ENCODE measurements at places on chromosomes 3 and 15.
A peak's percentile ranks its signal among the peaks of the same experiment; 100 is the strongest.

DNA sequence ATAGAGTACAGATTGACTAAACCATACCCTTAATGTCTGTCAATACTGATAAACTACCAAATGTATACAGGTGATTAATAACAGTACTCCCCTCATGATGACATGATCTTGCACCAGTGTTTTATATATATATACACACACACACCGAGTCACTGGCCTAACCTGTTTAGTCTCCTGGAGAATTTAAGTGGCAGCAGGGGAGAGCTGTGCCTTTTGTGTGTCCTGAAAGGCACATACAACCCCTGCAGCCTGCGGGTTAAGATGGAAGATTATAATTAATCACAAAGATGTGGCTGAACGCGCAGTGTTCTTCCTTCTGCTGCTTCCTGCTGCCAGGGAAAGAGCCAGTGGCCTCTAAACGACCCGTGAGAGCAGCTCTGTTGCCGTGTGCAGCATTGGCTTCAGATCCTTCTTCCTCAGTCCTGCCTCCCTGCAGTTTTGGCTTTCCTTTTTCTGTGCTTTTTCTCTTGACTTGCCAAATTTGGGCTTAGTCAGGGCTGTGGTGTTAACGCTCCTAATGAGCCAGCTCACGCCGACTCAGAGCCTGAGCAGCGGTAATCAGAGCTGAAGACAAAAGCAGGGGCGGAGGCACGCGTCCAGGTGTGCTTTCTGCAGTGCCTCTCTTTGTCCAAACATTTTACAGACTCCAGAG lies 42.5 kb upstream of the UBE3A start:
- DNase-seq, result peak; percentile 71

GRCh38 chr3:21331321-21331720 lies 419.7 kb downstream of the ZNF385D start:
- no peak for DNase-seq

GRCh38 chr15:40252438-40253166 lies 13.7 kb downstream of the PAK6 start:
- no peak for DNase-seq

- no peak for DNase-seq
These were observed at the start of gene MKRN3 for GRCh38 chr15:23565395-23566070. Gene MKRN3, plus strand, starts transcription at chr15:23565674. Its CDS starts 109 bp downstream, at chr15:23565783.

- DNase-seq, result no peak
These were observed 570.5 kb upstream of the CFAP20DC start for GRCh38 chr3:59620325-59620724.

DNA sequence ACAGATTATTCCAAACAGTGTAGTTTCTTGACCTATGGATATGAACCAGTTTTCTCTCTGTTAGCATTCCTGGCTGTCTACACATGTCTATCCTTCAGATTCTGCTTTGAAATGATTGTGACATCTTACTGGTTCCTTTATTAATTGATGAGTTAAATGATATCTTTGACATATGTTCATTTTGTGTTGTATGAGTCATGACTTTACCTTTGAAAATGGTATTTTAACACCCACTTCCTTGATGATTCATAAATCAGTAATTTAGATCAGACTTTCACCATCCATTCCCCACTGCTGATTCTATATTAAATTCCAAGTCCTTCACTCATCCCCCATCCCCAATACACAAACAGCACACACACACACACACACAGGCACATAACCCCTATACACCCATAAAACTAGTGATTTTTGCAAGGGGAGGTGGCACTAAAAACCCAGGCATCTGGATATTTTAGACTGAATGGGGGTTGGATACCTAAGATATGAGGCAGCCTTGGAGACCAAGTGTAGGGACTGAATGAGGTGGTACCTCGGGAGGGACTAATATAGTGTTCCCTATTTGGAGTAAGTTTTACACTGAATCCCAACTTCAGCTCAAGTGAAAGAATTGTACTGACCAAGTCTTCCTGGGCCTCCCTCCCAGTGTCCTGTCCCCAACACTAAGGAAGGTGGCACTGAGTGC lies 9.7 kb downstream of the CCK start:
- no peak for DNase-seq

GRCh38 chr3:124504332-124505059 lies 225.8 kb upstream of the UMPS start:
- DNase-seq, result no peak

DNA sequence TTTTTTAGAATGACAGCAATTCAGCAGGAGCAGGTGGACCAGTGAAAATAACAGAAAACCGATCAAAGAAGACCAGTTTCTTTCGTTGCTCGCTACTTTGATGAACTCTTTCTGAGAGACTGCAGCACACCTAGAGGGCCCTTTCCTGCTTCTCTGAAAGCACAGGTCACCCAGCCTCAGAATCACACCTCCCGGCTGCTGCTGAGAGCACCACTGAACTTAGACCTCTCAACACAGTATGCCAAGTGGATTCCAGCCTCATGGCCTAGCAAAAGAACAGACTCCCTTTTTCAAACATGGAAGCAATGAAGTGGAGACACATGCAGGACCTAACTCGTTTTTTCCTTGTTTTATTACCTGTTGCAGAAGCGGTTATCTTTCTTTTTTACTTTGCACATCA lies 13.9 kb upstream of the APH1B start:
- DNase-seq, result no peak

- no peak for DNase-seq
These were observed 92.4 kb downstream of the CSNK1G1 start for GRCh38 chr15:64263567-64263966.

DNA sequence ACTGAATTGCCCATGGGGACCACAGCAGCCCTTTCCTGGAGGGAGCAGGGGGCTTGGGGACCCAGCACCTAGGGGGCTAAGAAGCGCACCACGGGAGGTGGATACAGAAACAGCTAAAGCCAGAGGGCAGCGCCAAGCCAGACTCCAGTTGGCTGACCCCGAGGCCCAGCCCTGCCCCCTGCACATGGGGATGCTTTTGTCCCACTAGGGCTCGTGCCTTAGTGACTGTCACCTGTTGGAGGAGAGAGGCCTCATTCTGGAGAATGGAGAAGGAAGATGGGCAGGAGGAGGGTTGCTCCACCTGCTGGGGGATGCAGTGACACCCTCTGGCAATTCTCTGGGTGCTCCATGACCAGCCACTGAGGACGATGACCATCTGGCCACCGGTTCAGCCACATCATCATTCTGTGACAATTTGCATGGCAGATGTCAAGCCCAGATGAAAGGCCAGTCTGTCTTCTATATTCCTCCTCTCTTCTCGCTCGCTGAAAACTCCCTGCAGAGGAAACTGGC lies 167.8 kb upstream of the TLE3 start:
- DNase-seq, result no peak

DNA sequence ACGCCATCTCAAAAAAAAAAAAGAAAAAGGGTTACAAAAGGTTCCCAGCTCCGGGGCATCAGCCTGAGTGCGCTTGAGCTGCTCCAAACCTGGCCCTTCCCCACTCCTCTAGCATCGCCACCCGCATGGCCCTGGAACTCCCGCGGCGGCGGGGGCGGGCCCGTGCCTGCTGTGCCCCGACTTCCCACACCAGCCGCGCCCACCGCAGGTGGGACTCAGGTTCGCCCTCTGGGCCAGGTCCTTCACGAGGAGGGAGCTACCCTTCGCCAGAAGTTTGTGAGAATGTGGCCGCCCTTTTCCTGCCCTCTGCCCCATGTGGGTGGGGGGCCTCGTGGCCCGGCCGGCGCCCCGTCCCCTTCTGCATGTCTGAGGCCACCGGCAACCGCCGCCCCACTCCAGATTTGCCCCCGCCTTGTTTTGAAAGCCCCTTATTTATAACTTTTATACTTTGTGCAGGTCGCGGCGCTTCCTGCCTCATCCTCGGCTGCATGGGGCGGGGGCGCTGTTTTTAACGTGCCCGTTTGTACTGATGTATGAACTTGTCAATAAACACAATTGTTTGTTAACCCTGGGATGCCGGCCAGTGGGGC lies 507 bp upstream of the JMJD7 start:
- DNase-seq, result peak; percentile 54

GRCh38 chr3:12230406-12230805 lies 58.5 kb upstream of the PPARG start:
- no peak for DNase-seq

DNA sequence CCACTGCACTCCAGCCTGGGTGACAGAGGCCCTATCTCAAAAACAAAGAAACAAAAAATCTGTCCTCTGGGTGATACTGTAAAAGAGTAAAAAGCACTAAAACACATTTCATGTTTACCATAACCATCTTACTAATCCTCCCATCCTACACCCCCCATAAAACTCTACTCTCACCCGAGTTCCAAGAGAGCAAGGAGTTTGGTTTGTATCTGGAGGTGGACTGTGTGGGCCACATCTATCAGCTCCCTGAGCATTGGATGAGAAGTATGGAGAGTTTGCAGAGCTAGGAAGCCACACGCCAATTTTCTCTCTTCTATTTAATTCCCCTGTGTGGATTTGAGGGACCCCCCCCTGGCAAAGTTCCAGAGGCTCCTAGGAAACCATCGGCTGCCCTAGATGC lies 80.0 kb downstream of the ATP10A start:
- DNase-seq, result no peak

GRCh38 chr3:122952520-122952919 lies 75.0 kb downstream of the SEMA5B start:
- no peak for DNase-seq

DNA sequence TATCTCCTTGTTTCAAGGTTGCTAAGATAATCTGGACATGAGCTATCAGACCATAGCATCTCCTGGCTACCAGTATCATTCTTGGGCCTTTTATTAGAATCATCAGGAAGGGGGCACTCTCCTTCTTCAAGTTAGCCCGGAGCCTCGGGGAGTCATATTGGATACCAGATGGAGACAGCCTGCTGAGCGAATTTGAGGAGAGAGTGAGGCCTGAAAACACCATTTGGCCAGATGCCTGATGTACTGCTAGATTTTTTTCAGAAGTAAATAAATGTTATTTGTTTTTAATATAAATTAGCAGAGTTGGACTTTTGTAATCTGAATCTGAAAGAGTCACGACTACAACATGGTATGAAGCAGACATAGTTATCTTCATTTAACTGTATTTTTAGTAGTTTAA lies 848.6 kb downstream of the IGSF11 start:
- DNase-seq, result no peak

DNA sequence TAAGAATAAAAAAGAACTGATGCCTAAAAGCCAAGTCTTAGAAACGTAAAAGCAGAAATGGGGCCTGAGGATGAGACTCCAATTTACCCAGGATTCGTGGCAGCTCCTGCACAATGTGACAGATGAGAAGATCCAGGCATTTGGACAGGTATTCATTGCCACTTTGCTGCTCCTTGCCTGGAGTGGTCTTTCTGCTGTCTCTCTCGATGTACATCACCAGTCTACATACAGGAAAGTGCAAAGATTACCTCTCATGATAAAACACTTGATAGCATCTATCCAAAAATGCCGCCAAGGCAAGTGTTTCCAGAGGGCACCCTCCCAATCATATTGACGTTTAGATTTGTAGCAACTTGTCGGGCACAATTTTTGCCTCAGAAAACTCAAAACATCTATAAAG lies 244.3 kb downstream of the ULK4 start:
- peak; percentile 31 for DNase-seq

DNA sequence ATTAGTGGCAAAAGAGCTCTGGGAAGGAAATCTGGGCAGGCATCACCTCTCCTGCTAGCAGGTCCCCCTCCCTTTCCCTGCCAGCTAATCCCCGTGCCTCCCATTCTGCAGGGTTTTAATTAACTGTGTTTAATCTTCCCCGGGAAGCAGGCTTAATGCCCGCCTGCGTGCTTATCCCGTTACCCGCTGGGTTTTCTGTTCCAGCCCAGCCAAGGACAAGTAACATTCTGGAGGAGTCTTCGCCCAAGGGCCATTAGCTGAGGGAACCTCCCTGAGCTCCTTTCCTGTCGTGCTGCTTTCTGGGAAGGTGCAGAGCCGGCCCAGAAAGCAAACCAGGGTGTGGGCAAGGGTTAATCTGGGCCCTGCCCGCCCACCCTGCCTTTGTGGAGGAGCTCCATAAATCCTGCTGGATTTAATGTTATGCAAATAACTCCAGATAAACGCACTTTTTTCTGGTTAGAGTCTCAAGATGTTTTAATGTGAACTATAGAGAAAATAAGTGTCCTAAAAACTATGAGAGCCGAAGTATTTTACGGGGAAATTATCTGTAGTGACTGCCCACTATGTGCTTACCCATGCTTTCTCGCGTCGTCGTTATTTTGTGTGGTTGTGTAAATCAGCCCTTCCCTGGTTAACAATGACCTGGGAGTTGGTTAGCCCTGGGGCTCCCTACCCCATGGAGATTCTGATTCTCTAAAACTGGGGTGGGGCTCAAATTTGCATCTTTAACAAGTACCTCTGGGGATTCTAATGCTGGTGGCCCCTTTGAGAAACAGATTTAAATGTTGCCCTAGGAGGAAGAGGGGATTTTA lies 25.9 kb downstream of the TRIM71 start:
- DNase-seq, result peak; percentile 91

- no peak for DNase-seq
These were observed 19.1 kb upstream of the EPB42 start for GRCh38 chr15:43239732-43240491.

GRCh38 chr3:29610781-29611180 lies 329.9 kb downstream of the RBMS3 start:
- no peak for DNase-seq

GRCh38 chr3:99683465-99683864 lies 45.1 kb downstream of the COL8A1 start:
- DNase-seq, result no peak

- DNase-seq, result no peak
These were observed 110.9 kb downstream of the SEC22A start for GRCh38 chr3:123312331-123313265.

- no peak for DNase-seq
These were observed 37.8 kb downstream of the LMCD1 start for GRCh38 chr3:8539419-8539818.

DNA sequence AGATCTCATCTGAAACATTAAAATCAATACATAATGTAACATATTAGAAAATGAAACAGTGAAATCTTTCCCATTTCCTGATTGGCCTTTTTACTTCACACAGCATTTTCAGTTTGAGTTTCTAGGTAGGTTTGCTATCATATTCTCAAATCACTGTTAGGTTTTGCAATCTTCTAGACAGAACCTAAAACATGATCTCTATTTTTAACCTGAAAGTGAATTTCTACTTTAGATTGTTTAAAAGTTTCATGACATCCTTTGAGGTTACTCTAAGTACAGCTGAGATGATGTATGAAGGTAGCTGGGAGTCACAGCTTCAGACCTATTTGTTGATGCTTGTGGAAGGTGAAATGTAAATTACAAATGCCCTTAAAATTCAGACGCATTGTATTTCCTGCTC lies 118.4 kb upstream of the GPR149 start:
- DNase-seq, result no peak

DNA sequence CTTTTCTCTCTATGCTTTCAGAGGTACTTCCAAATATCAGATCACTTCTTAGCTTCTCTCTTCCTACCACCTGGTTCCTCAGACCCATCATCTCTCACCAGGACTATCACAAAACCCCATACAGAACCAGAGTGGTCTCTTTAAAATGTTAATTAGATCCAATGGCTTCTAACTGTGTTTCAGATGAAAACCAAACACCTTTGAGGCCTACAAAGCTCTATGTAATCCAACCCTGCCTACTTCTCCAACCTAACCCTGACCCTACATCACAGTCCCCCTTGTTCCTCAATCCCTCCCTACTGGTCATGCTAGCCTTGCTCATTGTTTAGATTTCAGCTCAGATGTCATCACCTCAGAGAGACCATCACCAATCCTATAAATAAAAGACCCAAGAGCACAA lies 34.8 kb downstream of the SUMF1 start:
- peak; percentile 6 for DNase-seq

- no peak for DNase-seq
These were observed 8.5 kb upstream of the PHLDB2 start for GRCh38 chr3:111850537-111850936.
